Hematopoietic multipotent progenitor cell treated with erythropoietin and hydrocortisone succinate and interleukin-3 and kit ligand, for 6 days (in vitro differentiated cells): ENCODE measurements at places on chromosomes 3 and 15.

DNA sequence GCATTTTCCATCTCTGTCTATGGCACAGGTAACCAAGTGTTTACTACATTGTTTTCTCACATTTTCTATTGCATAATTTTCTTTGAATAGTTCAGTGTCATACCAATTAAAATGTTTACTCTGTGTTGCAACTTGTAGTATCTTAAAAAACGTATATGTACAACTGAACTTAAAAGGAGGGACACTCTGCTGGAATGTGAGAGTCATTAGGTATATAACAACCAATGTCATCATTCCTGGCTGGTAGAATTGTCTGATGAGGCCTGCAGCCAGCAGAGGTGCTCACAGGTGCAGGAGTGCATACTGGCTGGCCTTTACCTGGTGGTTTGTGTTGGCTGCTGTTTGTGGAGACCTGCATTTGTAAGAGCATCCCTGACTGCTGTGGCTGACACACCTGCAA is 19.1 kb upstream of the RARRES1 start:
- no peak for DNase-seq

DNA sequence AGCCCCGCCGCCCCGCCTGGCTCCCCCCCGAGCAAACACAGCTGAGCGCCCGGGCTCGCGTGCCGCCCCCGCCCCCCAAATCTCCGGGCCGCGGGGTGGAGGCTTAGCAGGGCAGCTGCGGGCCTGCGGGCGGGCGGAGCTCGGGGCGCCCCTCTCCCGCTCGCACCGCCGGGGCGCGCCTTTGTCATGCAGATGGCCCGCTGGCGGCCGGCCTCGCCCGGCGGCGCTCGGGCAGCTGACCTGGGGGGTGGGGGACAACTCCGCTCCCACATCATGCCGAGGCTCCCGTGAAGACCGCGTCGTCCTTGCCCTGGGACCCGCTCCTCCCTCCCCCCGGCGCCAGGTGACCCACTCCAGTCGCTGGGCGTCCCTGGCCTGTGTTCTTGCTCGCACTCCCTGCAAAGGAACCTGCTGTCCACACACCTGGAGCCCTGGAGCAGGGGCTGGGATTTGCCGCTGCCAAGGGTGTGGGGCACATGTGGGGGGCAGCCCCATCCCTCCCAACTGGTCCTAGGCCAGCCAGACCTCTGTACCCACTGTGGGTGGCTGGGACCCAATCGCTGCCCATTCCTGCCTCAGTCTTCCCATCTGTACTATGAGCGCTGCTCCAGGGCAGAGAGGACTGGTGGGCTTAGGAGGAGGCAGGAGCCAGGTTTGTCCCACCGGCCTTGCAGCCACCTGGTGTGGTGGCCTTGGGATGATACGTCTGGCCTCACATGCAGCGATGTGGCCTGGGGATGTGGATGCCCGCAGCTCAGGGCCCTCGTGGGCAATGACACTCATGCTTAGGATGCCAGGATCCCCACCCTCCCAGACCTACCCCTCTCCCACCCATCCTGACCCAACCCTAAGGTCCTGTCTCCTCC is 33.5 kb downstream of the DNAJB8 start:
- peak; percentile 47 for DNase-seq

DNA sequence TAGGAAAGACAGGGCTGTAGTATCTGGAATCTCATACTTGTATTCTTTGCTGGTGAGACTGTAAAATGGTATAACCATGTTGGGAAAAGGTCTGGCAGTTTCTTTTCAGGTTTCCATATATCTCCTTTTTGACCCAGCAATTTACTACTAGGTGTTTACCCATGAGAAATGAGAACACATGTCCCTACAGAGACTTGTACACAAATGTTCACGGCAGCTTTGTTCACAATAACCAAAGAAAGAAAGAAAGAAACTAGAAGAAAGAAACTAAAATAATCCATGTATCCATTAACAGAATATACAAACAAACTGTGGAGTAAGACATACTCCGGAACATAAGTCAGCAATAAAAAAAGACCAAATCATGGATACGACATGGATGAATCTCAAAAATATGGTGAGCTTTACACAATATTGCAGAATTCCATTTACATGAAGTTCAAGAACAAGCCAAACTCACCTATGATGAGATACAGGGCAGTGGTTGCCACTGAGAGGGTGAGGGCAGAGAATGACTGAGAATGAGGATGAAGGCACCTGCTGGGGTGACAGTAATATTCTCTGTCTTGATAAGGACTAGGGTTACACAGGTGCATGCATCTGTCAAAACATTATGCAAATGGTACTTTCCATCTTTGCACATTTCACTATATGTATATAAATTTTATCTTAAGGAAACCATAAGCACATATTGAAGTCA is 2.7 kb downstream of the RFTN1 start:
- no peak for DNase-seq

- DNase-seq: no peak
Measured at GRCh38 chr3:25589783-25590258, 74.9 kb downstream of the TOP2B start.

DNA sequence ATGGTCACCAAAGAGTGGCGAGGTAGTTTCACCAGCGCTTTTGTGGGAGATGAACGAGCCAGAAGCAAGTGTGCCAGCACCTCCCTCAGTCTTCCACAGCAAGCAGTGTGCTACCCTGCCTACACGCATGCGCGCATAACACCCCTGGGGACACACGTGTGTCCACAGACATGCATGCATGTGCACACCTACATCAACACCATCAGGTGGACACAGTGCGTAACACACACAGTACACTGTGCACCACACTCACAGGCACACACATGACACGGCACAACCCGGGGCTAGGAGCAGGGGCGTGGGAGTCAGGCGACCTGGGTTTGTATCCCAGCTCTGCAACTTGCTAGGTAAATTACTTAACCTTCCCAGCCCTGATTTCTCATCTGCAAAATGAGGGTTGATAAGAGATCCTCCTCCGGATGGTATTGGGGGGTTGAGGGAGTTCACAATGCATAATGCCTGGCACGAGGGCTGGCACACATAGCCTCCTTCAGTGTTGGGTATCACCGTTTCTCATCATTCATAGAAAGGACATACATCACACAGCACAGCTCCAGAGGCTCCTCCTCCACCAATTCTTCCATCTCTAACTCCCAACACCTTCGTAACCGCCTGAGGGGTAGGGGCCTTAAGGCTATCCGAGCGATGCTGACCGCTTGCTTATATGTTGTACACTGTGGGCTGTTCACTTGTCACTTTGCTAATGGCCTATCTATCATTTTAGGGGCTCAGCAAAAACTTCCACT is 174.9 kb downstream of the SMAD6 start:
- DNase-seq: no peak

GRCh38 chr15:63284335-63284734 is 6.9 kb downstream of the APH1B start:
- no peak for DNase-seq

DNA sequence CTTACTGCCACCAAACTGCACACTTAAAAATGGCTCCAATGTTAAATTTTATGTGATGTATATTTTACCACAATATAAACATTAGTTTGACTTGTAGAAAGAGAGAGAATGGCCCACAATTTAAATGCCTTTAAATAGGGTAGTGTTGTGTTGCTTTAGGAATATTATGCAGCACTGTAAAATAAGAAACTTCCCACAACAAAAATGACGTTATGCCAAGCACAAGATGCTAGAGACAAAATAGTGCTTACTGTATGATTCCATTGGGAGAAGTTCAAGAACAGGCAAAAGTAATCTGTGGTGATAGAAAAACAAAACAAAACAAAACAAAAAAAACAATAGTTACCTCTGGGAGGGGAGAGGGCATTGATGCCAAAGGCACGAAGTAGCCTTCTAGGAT is 91.3 kb downstream of the MEGF11 start:
- no peak for DNase-seq

- DNase-seq: no peak
Measured at GRCh38 chr15:47750030-47750739, 32.9 kb downstream of the SEMA6D start.

DNA sequence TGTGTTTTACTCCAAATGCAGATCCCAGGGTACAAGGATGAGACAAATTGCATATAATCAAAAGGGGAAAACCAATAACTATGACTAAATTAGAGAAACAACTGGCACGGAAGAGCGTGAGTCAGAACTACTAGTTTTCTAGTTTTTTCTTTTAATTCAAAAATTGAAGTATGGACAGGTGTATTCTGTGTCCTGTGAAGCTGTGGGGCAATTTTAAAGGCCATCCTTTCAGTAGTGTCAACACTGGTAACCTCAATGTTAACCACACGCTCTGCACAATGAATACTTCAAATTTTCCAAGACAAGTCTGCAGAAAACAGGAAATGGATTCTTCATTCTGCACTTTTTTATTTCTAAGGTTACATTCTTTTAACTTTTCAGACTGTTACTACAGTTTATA is 32.5 kb upstream of the GOLGA8A start:
- DNase-seq: no peak

- peak; percentile 25 for DNase-seq
Measured at GRCh38 chr3:8341821-8342247, 159.8 kb upstream of the LMCD1 start.

DNA sequence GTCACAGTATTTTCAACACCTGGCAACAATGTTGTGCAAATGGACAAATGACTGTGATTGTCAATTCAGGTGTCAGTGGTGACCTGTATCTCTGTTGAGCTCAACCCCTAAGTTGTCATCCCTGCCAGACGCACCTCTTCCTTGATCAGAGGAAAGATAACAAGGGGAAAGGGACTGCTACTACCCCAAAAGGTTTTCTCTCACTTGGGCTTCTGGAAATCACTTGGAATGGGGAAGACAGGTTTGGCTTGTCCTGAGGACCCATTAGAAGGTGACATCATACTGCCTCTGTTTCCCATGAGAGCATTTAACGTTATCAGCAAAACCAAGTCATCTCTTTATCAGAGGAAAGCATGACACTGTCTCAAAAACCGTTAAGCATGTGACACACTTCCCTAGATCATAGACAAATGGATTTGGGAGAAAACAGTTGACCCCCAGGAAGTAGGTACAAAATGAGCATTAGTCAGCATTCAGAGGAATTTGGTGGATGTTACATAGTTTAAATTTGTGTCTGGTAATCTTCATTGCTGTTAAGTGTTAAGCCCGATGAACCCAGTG is 769.5 kb downstream of the GRM7 start:
- peak; percentile 18 for DNase-seq

- DNase-seq: no peak
Measured at GRCh38 chr3:123758081-123758564, 126.0 kb downstream of the MYLK start.

GRCh38 chr15:88607951-88608350 is 13.2 kb upstream of the AEN start:
- no peak for DNase-seq

GRCh38 chr3:194808640-194809097 is 123.0 kb downstream of the FAM43A start:
- peak; percentile 7 for DNase-seq

GRCh38 chr3:31472479-31473390 is 60.0 kb upstream of the STT3B start:
- DNase-seq: peak; percentile 9

- DNase-seq: peak; percentile 59
Measured at GRCh38 chr15:58724466-58724865, 25.0 kb downstream of the ADAM10 start.

DNA sequence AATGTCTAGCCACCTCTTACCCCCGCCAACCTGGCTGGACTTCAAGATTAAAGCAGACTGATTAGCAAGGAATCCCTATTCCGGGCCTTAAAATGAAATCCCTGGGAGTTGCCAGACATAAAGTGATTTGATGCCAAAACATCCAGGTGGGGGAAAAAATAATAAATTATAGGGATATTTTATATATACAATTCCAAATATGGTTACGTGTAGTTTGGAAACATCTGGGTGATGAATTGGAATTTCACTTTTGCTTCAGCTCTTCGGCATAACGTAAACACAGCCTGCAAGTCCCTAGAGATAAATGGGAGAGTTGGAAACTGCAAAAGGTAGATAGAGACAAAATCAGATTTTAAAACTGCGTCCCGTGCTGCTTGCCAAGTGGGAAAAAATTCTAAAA is 545.5 kb upstream of the MDFIC2 start:
- no peak for DNase-seq

- no peak for DNase-seq
Measured at GRCh38 chr3:76673171-76673570, 366.7 kb upstream of the ROBO2 start.
